ENCODE measurements at places on chromosomes 2 and 18. TPM values are rescaled to one million over a fixed set of nuclear protein-coding genes. Genes with fewer than 3 reads are reported as not detected.
A peak's percentile ranks its signal among the peaks of the same experiment; 100 is the strongest.

Gene SDC1
- 0.68 TPM for total RNA-seq

Gene HOXD13
- not detected for total RNA-seq

GRCh38 chr2:60530660-60531281 is 22.7 kb downstream of the BCL11A start:
- DNase-seq, result peak; percentile 85

GRCh38 chr2:61281321-61281720 is 119.3 kb downstream of the C2orf74 start:
- no peak for DNase-seq

GRCh38 chr2:23720705-23721453 is 206.0 kb downstream of the ATAD2B start:
- DNase-seq, result no peak

DNA sequence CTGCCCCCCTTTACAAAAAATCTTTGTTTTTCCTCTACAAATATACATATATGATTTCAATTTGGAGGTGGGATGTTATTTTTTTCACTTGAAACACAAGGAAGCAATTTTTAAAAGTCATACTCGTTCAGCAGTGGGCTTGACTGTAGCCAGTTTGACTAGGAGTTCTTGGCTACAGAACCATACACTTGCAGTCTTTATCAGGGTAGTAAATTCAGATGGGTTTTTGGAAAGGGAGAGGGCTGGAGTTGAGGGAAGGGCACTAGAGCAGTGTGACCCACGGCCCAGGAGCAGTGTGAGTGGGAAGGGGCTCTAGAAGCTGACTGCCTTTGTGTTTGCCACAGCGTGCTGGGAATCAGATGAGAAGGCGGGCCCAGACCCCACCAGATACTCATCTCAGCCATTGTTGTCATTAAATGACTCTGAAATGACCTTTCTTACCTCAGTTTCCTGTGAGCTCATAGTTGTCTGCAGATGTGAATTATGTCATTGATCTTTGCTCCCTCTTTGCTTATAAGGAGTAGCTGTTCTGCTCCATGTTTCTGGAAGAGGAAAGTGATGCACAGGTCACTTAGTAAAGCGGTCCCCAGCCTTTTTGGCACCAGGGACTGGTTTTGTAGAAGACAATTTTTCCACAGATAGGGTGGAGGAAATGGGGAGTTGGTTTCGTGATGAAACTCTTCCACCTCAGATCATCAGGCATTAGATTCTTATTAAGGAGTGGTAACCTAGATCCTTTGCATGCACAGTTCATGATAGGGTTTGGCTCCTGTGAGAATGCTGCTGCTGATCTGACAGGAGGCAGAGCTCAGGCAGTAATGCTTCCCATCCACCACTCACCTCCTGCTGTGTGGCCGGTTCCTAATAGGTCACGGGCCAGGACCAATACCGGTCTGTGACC is 116.8 kb downstream of the SPTBN1 start:
- no peak for DNase-seq

DNA sequence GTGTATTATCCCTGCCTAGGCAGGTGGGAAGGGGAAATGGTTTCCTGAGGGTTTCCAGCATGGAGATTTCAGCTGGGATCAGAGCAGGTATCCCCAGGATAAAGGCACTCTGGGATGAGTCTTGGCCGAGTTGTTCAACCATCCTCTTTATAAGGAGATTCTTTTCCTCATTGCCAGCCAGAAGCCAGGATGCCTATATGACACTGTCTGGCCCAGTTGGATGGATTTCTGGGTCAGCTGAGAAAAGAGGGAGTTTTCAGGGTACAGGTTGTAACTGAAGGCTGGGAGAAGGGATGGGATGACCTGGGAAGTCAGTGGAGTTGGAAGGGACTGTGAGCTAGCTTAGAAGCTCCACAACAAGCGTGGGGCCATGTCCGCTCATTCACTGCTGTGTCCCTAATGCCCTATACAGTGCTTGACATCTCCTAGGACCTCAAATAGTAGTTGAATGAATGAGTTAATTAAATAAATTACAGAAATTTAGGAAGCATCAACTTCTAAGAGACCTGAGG is 8.3 kb downstream of the RHOB start:
- no peak for DNase-seq

DNA sequence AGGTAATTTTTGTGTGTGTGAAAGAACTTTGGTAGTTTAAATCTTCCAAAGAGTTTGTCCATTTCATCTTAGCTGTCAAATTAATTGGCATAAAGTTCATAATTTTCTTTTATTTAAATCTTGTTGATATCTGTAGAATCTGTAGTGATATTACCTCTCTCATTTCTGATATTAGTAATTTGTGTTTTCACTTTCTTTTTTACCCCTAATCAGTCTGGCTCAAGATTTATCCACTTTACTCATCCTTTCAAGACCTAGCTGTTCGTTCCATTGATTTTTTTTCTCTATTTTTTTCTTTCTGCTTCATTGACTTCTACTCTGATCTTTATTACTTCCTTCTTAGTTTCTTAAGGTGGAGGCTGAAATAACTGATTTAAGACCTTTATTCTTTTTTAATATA is 142.5 kb upstream of the OTX1 start:
- DNase-seq, result no peak
